Hematopoietic multipotent progenitor cell treated with erythropoietin and hydrocortisone succinate and interleukin-3 and kit ligand, for 15 days (in vitro differentiated cells): ENCODE measurements at places on chromosomes 7 and 10.

- no peak for DNase-seq
Measured at GRCh38 chr10:2119316-2119715, 382.0 kb upstream of the ADARB2 start.

DNA sequence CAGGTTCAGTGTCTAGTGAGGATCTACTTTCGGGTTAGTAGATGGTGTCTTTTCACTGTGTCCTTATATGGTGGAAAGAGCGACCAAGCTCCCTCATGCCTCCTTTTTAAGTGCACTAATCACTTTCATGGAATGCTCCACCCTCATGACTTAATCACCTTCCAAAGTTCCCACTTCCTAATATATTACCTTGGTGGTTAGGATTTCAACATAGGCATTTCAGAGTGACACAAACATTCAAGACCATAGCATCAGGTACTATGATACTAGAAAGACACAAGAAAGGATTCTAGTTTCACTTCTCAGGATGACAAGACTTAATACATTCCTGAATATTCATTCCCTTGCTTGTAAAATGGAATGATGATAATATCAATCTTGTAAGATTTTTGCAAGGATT, 119.1 kb upstream of the FAM3C start:
- no peak for DNase-seq

DNA sequence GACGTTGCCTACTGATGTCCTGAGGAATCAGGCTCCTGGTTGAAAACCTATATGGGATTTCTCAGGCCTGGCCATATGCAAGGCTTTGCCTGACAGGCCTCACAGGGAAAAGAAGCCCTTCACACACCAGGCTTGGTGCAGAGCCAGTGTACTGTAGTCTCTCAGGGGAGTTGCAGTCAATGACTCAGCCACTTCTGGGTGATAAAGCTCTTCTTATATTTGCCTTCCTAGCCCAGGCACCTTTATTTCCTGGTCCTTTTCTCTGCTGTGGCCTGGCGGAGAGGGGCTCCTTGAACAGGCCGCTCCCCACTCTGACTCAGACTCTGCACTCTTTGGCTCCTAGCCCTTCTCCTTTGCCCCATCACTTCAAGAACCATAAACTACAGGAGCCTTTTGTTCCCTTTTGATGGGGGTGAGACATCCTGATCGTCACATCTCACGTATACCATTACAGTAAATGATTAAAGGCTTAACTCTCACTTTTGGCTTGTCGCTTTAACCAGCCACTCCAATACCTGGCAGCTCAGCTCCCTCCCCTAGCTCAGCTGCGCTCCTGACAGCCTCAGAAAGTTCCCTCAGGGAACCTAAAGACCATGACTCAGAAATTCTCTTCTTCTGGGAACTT, 33.5 kb downstream of the DPY19L1 start:
- DNase-seq: peak; percentile 44

DNA sequence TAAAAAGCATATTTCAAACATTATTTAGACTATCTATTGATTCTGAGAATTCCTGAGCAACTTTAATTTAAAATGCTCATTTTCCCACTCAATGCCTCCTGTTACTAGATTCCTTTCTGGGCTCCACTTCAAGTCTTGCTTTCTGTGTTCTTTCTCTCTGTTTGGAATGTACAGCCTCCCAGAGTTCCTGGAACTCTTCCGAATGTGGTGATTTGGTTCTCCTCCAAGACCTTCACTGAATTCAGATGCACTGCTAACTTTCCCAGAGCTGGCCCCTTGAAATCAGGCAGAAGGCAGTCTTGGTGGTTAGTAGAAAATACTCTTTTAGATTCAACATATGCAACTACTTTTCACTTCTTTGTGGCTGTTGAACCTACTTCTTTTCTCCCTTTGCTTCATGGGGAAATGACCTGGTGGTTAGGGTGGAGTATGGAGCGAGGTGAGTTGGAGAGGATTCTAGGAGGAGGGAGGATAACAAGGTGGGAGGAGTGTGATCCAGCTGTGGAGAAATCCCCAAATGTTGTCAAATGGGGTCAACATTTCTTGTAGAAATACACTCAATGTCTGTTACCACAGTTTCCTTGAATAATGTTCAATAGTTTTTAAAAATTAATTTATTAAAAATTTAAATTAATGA, 27.9 kb upstream of the CCDC7 start:
- no peak for DNase-seq

GRCh38 chr7:74320645-74321221, 31.5 kb downstream of the CLIP2 start:
- no peak for DNase-seq

DNA sequence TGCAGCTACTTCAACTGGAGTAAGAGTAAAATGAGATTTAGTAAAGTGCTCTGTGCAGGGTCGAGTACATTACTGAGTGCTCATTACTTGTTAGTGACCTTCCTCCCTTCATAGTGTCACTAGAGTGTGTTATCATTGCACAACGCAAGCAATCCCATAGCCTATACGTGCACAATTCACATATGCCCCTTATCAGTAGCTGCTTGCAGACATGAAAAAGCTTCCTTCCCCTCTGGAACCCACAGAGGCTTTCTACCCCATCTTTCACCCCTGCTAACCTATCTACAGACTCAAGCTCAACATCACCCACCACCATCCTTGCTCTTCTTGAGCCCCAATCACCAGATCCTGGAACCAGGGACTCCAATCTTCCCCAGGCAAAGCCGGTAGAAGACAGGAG, 59.3 kb downstream of the C7orf25 start:
- no peak for DNase-seq

DNA sequence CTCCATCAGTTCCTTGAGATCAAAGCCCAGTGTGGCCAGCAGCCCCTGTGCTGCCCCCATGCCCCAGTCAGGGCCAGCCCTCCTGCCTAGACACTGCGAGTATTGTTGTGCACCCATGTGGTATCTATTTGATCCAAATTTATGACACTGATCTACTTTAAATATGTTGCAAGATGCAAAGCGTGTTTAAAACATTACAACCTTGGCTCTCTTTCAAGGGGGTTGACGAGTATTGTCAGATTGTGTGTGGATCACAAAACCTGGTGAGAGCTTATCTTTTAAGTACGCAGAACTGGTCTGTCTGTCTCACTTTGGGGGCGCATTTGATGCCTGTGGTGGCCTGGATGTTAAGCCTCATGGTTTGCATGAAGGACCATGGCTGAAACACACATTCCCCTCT, 108.9 kb downstream of the COL13A1 start:
- DNase-seq: no peak

DNA sequence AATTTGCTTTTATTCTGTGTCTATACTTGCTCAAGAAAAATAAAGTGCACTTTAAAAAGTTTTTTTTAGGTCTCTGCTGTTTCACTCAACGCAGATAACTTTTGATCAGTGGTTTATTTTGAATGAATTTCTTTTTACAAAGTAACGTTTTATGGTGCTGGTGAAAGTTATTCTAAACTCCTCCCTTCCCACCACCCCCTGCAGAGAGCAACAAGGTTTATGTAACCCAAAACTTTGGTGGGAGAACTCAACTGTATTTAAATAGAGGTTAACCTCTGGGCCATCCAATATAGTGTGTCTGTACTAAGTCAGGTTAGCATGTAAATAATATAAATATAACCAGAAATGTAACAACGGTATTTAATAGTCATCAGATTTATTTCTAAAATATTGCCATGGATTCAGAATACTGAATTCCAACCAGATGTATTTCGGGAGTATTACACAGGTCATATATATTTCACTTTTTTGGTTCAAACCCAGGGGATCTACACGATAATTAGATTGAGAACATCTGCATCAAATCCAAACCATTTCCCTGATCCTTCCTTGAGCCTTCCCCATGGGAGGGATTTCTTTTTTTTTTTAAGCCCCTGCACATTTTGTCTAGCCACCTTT, 3.9 kb upstream of the CUX1 start:
- no peak for DNase-seq

GRCh38 chr10:71838264-71839211, 12.5 kb downstream of the PSAP start:
- DNase-seq: peak; percentile 29

- DNase-seq: no peak
Measured at GRCh38 chr7:50718311-50718710, 64.4 kb downstream of the GRB10 start.

DNA sequence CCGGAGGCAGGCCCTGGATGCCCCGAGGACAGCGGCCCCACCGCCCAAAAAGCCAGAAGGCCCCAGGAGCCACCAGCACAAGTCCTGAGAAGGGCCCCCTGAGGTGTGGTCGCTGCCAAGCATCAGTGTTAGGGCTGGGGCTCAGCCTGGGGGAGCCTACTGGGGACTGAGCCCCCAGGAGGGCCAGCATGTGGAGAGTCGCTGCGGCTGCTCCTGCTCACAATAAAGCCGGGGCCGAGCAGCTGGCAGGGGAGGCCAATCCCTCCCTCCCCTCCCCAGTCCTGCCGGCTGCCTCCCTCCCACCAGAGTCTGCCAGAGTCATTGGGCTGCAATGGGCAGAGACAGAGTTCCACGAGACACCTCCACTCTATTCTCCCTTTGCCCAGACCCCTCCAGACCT, 3.1 kb upstream of the ASIC3 start:
- no peak for DNase-seq

GRCh38 chr7:146902728-146903127, 786.1 kb downstream of the CNTNAP2 start:
- DNase-seq: no peak

DNA sequence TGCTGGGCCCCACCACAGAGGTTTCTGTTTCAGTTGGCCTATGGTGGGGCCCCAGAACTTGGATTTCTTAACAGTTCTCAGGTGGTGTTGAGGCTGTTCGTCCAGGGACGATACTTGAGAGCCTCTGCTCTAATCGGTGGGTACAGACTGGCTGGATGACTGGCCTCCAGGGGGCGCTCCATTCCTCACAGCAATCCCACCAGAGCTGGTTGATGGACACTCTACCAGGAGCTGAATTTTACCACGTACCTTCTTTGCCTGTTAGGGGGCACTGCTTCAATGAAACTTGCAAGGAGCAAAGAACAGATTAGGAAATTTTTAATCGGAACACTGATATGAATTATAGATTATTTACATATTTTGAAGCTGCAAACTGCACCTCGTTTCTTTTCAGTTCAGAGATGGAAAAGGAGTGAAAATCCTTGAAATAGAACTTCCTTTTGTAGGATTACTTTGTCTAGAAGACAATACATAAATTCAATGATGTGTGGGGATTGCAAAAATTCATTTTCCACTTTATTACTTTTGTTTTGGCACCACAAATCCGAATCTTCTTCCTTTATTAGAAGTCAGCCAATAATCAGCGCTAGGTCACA, 44.8 kb downstream of the KBTBD2 start:
- peak; percentile 87 for DNase-seq

- no peak for DNase-seq
Measured at GRCh38 chr7:96832092-96832662, 122.5 kb upstream of the SEM1 start.

GRCh38 chr10:49090189-49090575, 25.1 kb downstream of the VSTM4 start:
- DNase-seq: no peak

DNA sequence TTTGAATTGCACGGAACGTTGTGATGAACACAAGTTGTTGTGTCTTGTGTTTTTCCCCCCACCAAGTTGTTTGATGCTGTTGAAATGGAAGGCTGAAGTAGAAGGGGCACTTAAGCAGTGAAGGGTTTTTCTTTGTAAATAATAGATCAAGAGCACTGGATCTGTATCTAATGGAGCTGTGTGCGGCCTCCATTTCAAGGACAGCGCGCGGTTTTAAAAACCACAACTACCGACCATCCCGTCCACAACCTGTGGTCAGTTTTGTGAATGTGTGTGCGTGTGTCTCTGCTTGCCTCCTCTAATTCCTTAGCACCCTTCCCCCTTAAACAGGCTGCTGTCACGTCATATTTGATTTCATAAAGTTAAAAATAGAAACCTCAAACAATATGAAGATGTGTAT, 165.5 kb downstream of the TCF7L2 start:
- no peak for DNase-seq

GRCh38 chr7:132646052-132646451, 69.8 kb upstream of the PLXNA4 start:
- DNase-seq: no peak

DNA sequence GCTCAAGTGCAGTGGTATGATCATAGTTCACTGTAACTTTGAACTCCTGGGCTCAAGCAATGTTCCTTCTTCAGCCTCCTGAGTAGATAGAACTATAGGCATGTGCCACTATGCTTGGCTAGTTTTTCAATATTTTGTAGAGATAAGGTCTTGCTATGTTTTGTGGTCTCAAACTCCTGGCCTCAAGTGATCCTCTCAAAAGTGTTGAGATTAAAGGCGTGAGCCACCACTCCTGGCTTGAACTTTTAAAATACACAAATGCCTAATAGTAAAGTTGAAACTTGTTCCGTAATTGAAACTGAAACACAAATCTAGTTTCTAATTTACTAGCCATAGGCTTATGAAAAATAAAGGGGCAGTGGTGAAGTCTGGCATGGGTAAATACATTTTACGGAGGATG, 65.7 kb downstream of the AP3M1 start:
- DNase-seq: no peak

GRCh38 chr10:117497736-117498135, 44.8 kb upstream of the EMX2 start:
- DNase-seq: no peak

- no peak for DNase-seq
Measured at GRCh38 chr10:108409306-108409705, 1244.8 kb upstream of the SORCS1 start.

- DNase-seq: no peak
Measured at GRCh38 chr7:140908361-140908760, 16.4 kb downstream of the BRAF start.

DNA sequence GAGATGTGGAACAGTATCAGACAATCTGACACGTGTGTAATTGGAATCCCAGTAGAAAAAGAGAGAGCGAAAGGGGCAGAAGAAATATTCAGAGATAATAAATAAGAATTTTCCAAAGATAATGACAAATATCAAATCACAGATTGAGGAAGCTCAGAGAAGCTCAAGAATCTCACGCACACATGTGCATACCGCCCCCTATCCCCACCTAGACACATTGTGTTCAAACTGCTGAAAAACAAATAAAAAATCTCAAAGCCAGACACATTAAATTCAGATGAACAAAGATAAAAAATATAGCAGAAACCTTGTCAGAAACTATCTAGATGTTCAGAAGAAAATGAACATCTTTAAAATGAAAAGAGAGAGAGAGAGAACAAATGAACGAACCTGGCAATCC, 17.2 kb downstream of the SFR1 start:
- DNase-seq: no peak

GRCh38 chr10:23354630-23355279, 10.2 kb upstream of the C10orf67 start:
- DNase-seq: no peak

DNA sequence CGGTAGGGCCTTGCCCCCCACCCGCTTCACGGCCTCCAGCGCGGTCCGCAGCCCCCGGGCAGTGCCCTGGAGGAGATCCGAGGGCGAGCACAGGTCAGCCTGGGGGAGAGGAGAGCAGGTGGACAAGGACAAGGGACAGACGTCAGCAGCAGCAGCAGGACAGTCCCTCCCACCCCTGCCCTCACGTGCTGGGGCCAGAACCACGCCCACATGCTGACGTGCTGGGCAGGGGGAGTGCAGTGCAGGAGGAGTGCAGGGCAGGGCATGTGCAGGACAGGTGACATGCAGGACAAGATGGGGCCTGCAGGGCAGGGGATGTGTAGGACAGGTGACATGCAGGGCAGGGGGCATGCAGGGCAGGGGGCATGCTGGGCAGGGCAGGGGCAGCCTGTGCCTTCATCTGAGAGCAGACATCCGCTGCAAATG, 1.5 kb upstream of the SAP25 start:
- no peak for DNase-seq
